ENCODE measurements at places on chromosomes 4 and X.

DNA sequence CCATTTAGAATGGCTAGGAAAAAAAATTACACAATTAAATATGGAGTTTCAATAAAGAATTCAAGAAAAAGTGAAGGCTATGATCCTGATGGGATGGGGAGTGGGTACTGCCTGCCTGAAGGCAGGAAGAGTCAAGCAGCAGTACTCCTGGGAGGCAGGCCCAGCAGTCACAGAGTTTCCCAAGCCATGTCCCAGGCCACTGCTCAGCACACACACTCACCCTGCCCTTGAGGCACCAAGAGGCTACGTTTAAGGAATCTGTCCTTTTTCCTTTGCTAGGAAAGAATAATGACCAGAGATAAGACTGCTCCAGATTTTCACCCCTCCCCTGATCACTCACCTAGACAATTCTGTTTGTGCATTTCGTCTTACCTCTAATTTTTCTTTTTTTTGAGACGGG, 30.2 kb downstream of the MAP7D3 start:
- DNase-seq, result no peak

GRCh38 chrX:100381619-100382018, 28.5 kb downstream of the PCDH19 start:
- DNase-seq, result no peak

DNA sequence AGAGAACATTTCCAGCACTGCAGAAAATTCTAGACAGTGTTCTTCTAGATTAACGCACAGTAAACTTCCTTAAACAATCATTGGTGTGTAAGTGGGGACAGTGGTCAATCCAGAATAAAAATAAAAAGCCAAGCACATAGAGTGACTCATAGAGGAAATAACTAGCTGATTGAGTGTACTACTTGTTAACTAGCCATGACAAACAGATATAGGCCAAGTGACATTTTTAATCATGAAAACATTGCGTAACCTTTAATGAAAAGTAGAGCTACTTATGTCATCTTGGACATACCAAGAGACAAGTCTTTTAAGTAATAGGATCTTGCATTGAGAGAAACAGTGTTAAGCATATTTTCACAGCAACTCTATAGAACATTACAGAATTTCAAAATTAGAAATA, 233.9 kb upstream of the MAB21L2 start:
- no peak for DNase-seq

- no peak for DNase-seq
Measured at GRCh38 chr4:171629182-171629581, 184.0 kb upstream of the GALNTL6 start.

DNA sequence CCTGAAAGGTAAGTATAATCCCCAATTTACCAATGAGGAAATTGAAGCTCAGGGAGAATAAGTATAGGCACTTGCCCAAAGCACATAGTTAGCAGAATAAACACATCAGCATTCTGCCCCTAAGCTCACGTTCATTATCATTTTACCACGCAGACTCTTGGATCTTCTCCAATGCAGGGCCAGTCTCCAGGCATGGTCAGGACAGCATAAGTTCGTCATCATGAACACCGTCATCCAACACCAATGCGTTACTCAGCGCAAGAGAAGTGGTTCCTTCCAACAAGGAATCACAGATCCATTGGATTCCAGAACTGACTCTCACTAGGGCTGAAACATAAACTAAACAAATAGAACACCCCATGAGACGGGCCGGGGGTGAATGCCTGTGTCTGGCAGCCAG, 86.5 kb upstream of the GPM6B start:
- no peak for DNase-seq

DNA sequence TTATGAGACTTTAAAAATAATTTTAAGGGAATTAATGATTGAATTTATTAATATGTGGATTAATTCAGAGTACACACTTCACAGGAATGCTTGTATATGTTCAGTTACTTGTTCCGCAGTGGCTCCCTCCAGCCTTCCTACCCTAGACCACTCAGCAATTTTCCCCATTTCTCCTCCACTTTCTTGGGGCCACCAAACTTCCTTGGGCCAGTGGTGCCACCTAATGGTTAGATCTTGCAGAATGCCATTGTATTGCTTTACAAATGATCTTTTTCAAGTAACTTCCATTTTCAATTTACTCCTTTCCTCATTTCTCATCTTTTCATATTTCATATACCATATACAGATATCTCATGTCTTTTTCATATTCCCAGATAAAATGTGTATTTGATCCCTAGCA, 3.6 kb upstream of the RNF175 start:
- no peak for DNase-seq

DNA sequence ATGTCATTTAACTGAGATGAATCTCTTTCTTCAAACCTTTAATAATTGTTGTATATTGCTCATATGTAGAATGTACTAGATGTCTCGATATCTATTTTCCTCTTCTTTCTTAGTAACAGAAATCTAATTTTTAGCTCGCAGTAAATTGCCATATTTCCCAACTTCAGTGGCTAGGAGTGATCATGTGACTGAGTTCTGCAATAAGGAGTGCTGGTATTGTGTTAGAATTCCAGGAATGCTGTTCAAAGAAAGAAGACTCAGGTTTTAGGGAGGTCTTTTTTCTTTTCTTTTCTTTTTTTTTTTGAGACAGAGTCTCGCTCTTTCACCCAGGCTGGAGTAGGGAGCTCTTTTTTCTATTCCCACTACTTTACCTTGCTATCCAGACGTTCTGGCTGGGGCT, 81.7 kb downstream of the SLC10A7 start:
- no peak for DNase-seq

- DNase-seq, result no peak
Measured at GRCh38 chr4:179145746-179146525, 1703.7 kb upstream of the AGA start.

DNA sequence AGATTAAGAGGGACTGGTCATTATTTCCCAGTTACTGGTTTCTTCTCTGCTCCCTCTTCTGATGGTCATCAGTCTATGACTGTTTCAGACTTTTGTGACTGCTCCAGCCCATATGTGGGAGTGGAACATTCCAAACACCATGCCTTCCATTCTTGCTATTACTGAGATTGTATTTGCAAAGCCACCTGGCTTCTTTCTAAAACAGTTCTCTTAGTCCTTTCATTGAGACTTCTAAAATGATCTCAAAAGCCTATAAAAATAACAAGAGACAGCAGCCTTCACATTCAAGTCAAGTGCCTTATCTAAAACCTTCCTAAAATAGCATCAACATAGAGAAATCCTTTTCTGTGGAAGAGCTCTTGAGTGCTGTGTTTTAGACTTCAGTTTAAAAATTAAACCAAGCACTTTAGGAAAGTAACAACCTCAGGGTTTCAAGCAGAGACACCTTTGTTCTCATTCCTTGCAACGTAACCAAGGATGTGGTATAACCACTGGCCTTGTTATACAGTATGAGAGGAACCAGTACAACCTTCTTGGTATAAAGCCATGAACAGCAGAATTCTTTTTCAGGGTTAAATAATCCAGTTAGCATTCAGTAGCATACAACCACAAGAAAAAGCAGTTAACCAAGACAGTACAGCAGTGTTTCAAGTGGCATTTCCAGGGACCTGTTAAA, 97.1 kb downstream of the NFKB1 start:
- DNase-seq, result no peak

DNA sequence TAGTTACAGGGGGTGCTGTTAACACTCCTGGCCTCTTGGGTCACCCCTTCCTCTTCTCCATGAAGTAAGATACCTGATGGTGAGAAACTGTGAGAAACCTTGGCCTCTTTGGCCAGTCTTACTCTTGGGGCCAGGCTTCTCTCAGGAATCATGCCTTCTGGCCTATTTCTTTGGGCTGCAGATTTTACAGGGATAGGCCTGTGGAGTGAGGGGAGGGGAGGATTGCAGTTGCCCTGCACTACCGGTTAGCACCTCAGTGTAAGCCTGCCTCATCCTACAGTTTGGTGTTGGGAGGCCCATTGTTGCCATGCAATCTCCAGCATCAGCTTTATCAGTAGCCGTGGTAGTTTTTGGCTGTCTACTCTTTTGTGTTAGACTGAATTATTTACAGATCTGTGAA, 7.6 kb upstream of the PGRMC2 start:
- no peak for DNase-seq

GRCh38 chr4:47195706-47196105, 164.3 kb downstream of the GABRB1 start:
- no peak for DNase-seq

DNA sequence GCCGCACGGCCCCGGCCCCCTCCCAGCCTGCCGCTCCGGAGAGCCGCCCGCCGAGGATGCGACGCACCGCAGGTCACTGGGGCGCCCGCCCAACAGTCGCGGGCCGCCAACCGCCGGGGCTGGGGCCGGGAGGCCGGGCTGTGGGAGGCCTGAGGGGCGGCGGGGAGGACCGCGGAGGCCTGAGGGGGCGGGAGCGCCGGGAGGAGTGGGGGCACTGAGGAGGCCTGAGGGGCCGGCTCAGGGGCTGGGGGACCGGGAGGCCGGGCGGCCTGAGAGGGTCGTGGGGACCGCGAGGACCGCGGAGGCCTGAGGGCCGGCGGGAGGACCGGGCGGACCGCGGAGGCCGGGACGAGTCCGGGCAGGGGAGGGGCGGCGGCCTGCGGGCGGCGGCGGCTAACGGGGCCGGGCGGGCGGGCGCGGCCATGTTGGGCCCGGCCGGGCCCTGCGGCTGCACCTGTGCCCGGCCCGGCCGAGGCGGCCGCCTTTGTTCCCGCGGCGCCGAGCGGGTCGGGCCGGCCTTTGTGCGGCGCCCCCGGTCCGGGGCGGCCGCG, 353 bp downstream of the NSD2 start:
- no peak for DNase-seq

DNA sequence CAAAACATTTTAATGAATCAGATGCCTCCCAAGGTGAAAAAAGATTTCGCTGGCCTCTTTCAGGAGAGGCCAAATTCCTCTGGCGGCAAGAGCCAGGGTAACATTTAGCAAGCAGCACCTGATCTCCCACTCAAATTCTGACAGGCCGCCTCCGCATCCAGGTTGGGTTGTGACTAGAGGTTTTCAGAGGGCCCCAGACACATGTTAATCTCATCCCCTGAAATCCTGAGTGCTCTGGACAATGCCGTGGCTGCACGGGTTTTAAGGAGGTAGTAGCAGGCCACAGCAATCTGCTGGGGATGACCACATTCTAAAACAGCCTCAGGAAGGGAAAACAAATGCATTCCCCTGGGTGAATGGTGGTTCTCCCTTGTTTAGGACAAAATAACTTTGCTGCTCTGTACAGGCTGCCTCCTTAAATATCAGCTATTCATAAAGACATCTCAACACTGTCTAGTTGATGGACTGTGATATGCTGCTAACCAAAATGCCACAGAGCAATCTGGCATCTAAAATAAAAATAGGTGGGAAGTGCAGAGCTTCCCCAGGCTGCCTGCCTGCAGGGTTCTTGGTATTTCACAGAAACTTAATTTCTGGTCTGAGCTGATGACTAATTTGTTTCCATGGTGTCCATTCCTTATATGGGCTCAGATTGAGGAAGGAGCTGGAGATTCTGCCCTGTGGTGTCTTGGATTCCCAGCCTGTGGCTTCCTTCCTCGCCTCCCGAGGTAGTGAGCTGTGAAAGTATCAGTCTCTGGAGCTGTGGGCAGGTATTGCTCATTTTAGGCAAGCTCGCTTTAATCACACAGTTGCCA, 202.0 kb downstream of the DCLK2 start:
- DNase-seq, result no peak

DNA sequence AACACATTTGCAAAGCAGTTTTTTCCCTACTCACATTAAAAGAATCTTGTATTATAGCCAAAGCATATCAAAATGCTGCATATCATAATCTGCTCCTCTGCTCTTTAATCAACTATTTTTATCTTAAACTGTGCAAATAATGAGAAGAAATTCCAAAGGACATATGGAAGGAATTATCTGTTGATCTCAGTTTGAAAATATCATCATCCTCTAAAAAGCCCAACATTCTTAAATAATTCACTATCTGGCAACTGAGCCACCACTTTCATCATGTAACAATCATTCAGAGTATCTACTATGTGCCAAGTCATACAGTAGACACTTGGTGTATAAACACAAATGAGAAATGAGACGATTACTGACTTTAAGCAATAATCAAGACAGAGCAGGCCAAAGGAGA, 63.0 kb downstream of the PRSS12 start:
- no peak for DNase-seq

GRCh38 chr4:55181010-55182005, 55.9 kb upstream of the KDR start:
- no peak for DNase-seq

DNA sequence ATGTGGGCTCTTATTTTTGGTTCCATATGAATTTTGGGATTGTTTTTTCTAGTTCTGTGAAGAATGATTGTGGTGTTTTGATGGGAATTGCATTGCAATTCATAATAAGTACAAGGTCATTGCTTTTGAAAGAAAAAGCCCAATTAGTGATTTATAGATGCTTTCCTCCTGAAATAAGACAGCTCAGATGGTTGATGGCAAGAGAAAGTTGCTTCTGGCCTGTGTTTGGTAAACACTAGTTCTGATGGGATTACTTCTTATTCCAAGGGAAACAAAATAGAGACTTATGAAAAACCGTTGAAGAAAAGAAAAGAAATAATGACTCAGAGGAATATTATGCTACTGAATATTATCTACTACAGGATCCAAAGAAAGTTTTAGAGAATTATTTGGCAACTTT, 144.9 kb downstream of the SPANXA1 start:
- no peak for DNase-seq

DNA sequence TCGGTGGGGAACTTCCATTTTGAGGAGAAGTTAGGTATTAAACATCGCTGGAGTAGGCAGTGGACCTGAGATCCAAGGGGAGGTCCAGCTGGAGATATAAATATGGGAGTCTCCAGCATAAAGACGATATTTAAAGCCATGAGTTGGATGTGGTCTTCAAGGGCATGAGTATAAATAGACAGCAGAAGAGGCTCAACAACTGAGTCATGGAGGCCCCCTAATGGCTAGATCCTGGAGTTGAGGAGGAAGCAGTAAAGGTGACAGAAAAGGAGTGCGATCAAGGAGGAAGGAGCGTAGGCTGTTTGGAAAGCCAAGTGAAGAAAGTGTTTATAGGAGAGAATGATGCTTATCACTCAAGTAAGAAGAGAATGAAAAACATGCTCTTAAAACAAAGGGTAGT, 18.1 kb upstream of the APBB2 start:
- no peak for DNase-seq

GRCh38 chrX:150361070-150361776, 1.9 kb upstream of the MAMLD1 start:
- DNase-seq, result peak; percentile 28

- DNase-seq, result no peak
Measured at GRCh38 chr4:27327421-27328181, 467.0 kb downstream of the STIM2 start.
